ENCODE measurements at places on chromosomes 1 and 21. TPM values are rescaled to one million over a fixed set of nuclear protein-coding genes. Genes with fewer than 3 reads are reported as not detected.

- peaks cover 4% of the 10 kb centered on the region for H3K4me1 ChIP-seq
- H3K4me3 ChIP-seq: no peak overlapping the region
- no peak for DNase-seq
- H3K27me3 ChIP-seq: no peaks in the 10 kb centered on the region
- H3K36me3 ChIP-seq: no peaks in the 10 kb centered on the region
Observed at GRCh38 chr21:37564924-37565529, 198.5 kb downstream of the DYRK1A start.

DNA sequence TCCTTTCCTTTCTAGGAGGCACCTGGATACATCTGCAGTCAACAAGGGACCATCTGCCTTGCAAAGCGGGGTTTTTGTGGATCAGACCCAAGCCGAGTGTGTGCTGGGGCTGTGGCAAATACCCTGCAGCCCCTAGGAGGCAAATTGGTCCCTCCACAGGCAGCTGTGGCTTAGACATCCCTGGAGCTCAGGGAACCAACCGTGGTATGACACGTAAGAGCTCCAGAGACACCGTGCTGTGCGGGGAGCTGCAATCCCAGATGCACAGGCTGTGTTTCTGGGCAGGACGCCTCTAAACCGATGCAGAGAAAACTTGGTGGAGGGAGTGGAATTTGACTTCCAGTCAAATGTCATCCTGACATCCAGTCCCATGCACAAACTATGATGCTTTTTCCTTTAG is 141.5 kb downstream of the KAZN start:
- H3K36me3 ChIP-seq: no peaks in the 10 kb centered on the region
- no peaks in the 10 kb centered on the region for H3K4me1 ChIP-seq
- DNase-seq: no peak
- H3K4me3 ChIP-seq: no peak overlapping the region
- no peak overlapping the region for H3K27ac ChIP-seq

- H3K4me3 ChIP-seq: no peak overlapping the region
- no peaks in the 10 kb centered on the region for H3K27me3 ChIP-seq
- H3K36me3 ChIP-seq: no peaks in the 10 kb centered on the region
- peaks cover 4% of the 10 kb centered on the region for H3K4me1 ChIP-seq
- H3K27ac ChIP-seq: no peak overlapping the region
Observed at GRCh38 chr1:36301220-36301619, 4.9 kb upstream of the SH3D21 start.

- peaks cover 4% of the 10 kb centered on the region for H3K4me1 ChIP-seq
- H3K4me3 ChIP-seq: peak overlapping the region; percentile 74
- no peaks in the 10 kb centered on the region for H3K36me3 ChIP-seq
Observed at GRCh38 chr1:156740237-156740740, 599 bp downstream of the MRPL24 start.

GRCh38 chr1:1832820-1833219 is 54.5 kb upstream of the NADK start:
- H3K36me3 ChIP-seq: no peaks in the 10 kb centered on the region
- no peak for DNase-seq
- no peaks in the 10 kb centered on the region for H3K27me3 ChIP-seq
- H3K27ac ChIP-seq: no peak overlapping the region

DNA sequence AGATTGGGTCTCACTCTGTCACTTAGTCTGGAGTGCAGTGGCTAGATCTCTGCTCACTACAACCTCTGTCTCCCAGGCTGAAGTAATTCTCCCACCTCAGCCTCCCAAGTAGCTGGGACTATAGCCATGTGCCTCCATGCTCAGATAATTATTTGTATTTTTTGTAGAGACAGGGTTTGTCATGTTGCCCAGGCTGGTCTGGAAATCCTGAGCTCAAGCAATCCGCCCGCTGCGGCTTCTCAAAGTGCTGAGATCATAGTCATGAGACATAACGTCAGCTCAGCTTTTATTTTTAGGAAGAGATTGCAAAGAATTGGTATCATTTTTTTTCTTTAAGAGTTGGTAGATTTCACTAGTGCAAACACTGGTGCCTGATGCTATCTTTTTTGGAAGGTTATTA is 244.9 kb downstream of the DSCAM start:
- no peak overlapping the region for H3K4me3 ChIP-seq
- no peak overlapping the region for H3K27ac ChIP-seq
- H3K4me1 ChIP-seq: no peaks in the 10 kb centered on the region

DNA sequence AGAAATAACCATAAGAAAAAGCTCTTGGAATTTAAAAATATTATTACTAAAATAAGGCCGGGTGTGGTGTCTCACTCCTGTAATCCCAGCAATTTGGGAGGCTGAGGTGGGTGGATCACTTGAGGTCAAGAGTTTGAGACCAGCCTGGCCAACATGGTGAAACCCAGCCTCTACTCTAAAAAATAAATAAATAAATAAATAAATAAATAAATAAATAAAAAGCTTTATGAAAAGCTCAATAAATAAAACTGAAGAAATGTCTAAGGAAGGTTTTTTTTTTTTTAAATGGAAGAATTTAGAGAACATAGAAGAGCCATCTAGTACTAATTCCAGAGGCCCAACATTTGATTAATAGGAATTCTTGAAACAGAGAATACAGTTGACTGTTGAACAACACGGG is 249.1 kb upstream of the PROX1 start:
- H3K27me3 ChIP-seq: no peaks in the 10 kb centered on the region
- no peak overlapping the region for H3K27ac ChIP-seq
- H3K4me3 ChIP-seq: no peak overlapping the region

- H3K27me3 ChIP-seq: no peaks in the 10 kb centered on the region
- H3K4me1 ChIP-seq: no peaks in the 10 kb centered on the region
- no peaks in the 10 kb centered on the region for H3K36me3 ChIP-seq
- no peak for DNase-seq
- no peak overlapping the region for H3K27ac ChIP-seq
Observed at GRCh38 chr1:244545511-244545910, 84.4 kb downstream of the CATSPERE start.

DNA sequence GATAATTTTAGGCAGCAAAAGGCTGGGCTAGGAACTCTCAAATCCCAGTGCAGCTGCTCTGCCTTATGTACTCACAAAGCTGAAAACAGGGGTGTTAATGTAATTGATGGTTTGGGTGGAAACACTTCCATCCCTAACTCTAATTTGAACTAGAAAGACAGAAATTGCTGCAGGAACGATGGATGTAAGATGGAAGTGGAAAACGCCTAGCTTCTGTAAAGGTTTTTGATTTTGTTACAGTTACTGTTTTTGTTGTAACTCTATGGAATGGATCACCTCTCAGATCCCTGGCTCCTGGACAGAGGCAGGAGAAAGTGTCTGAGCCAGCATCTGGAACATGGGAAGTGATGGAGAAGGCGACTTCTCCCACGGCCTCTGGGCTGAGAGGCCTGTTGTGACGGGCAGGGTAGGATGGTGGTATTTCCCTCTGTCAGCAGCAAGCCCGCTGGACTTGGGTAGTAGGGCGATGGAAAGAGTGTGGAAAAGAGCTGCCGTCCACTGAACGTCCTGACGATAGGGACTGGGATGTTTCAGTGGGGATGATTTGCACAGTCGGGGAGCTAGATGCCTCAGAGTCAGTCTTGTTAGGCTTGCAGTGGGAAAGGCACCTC is 1.6 kb downstream of the TRAF5 start:
- H3K4me3 ChIP-seq: peak overlapping the region; percentile 80
- no peak overlapping the region for H3K27ac ChIP-seq
- H3K36me3 ChIP-seq: no peaks in the 10 kb centered on the region

DNA sequence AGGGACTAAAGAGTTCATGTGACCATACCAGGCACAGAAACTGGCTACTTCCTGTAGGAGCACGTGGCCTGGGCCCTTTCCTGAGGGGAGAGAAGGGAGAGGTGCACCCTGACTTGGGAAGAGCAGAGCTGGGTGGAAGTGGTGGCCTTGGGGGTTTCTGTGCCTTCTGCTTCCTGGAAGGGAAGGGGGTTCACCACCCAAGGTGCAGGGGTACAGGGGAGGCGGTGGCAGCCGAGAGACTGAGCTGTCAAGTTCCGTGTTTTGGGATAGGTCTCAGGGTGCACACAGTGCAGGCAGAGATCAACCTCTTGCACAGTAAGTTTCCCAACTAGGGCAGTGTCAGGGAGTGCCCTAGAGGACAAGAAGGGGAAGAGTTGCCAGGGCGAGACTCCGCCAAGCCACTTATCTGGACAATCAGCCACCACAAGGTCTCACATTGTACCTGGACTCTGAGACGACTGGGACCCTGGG is 10.1 kb downstream of the HECTD3 start:
- no peak for DNase-seq
- H3K36me3 ChIP-seq: no peaks in the 10 kb centered on the region
- H3K4me1 ChIP-seq: no peaks in the 10 kb centered on the region
- no peak overlapping the region for H3K27ac ChIP-seq
- H3K27me3 ChIP-seq: no peaks in the 10 kb centered on the region

DNA sequence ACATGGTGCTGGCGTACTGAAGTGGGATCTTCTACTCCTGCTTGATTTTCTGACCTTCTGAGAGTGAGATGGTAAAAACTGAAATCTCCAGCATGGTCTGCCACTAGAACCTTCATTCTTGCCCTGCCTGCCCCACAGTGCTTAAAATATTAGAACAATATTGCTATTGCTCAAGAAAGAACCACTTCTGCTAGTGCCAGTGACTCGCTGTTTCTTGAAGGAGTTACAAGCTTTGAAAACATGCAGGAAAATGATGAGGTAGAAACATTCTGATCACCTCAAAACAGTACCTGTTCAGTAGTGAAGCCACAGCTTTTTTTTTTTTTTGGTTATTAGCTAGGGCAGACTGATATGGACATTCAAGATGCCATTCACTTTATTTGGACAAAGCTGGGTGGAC is 95.3 kb downstream of the BACH1 start:
- H3K4me1 ChIP-seq: no peaks in the 10 kb centered on the region
- H3K36me3 ChIP-seq: no peaks in the 10 kb centered on the region
- no peaks in the 10 kb centered on the region for H3K27me3 ChIP-seq
- no peak overlapping the region for H3K27ac ChIP-seq
- DNase-seq: no peak

DNA sequence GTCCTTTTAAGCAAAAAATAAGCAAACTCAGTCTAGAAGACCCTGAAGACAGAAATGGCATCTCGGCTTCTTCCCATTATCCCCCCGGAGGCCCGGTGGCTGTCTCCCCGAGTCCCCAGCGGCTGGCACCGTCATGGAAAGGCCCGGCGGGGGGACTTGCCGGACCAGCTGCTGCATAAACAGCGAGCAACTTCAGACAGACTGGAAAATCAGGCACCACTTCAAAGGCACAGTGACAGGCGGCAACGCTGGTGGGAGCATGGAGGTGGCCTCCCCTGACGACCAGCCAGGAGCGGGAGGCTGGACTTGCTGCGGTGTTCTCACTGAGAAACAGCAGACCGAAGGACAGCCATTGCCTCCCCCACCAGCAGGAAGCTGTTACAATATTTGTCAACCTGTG is 18.4 kb upstream of the C1QA start:
- no peak overlapping the region for H3K4me3 ChIP-seq
- no peaks in the 10 kb centered on the region for H3K4me1 ChIP-seq
- H3K27ac ChIP-seq: no peak overlapping the region
- no peak for DNase-seq
- no peaks in the 10 kb centered on the region for H3K27me3 ChIP-seq

DNA sequence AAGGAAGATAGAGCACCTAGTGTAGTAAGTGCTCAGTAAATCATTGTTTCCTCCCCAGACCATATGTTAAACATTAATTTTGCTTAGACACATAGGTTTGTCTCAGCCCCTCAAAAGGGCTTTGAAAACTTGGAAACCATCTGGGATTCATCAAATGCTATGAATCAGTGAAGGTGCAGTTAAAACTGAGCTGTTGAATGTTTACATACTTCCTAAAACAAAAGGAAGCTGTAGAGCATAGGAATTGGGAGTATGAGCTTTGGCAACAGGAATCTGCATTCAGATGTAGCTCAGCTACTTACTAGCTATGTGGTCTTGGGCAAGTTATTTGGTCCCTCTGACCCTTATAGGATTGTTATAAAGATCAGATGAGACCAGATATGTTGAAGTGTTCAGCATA is 18.7 kb upstream of the PODN start:
- no peaks in the 10 kb centered on the region for H3K27me3 ChIP-seq
- no peak overlapping the region for H3K27ac ChIP-seq
- no peak overlapping the region for H3K4me3 ChIP-seq
- H3K36me3 ChIP-seq: no peaks in the 10 kb centered on the region
- peaks cover 5% of the 10 kb centered on the region for H3K4me1 ChIP-seq

GRCh38 chr1:148161053-148161901 is 9.2 kb upstream of the NBPF11 start:
- no peak for DNase-seq
- no peaks in the 10 kb centered on the region for H3K27me3 ChIP-seq
- no peaks in the 10 kb centered on the region for H3K4me1 ChIP-seq
- H3K27ac ChIP-seq: no peak overlapping the region
- H3K4me3 ChIP-seq: no peak overlapping the region

DNA sequence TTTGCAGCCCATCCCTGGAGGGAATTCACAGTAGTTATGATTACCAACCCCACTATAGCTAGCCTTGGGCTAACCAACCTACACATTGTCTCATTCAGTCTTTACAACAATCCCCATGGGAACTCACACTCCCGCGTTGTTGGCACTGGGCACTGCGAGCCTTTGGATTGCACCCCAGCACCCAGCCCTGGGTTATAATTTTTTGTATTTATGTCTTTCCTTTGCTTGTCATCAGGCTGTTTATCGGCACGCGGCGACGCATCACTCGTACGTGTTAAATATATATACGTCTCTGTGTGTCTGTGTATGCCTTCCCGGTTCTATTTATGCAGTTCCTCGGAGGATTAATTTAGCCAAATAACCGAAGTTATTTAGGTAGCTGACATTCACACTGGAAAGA is 47.2 kb upstream of the IGSF21 start:
- no peak for DNase-seq
- H3K36me3 ChIP-seq: no peaks in the 10 kb centered on the region
- no peak overlapping the region for H3K27ac ChIP-seq
- H3K27me3 ChIP-seq: no peaks in the 10 kb centered on the region
- no peaks in the 10 kb centered on the region for H3K4me1 ChIP-seq

- no peaks in the 10 kb centered on the region for H3K4me1 ChIP-seq
- H3K27ac ChIP-seq: no peak overlapping the region
- H3K4me3 ChIP-seq: no peak overlapping the region
Observed at GRCh38 chr1:236576004-236576403, 28.3 kb downstream of the HEATR1 start.

DNA sequence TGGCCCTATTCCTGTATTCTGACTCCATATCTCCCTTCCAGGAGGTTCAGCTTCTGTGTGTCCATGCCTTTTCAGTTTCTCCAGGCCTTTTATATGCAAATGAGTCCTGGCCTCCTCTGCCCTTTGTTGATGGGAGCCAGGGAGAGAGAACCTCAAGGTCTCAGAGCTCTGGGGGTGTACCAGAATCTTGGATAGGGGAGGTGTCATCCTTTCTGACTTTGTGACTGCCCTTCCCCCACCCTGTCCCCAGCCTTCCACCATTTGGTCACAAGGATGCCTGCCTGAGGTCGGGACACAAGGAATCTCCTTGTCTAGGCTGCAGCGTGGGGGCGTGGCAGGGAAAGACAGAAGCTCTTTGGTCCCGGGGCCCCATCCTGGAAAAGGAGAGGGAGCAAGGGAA is 18.6 kb downstream of the LURAP1 start:
- H3K4me3 ChIP-seq: no peak overlapping the region
- no peaks in the 10 kb centered on the region for H3K27me3 ChIP-seq
- no peak for DNase-seq
- H3K4me1 ChIP-seq: no peaks in the 10 kb centered on the region
- no peaks in the 10 kb centered on the region for H3K36me3 ChIP-seq
- H3K27ac ChIP-seq: no peak overlapping the region

GRCh38 chr1:161480381-161481035 is 24.7 kb upstream of the FCGR2A start:
- H3K4me1 ChIP-seq: no peaks in the 10 kb centered on the region
- H3K27ac ChIP-seq: no peak overlapping the region
- DNase-seq: no peak

The ELF3 gene
- total RNA-seq: 27.7 TPM

The UBASH3A gene
- not detected for total RNA-seq

The PERM1 gene
- total RNA-seq: 0.32 TPM

The RIPK4 gene
- 0.18 TPM for total RNA-seq

The CYP2J2 gene
- not detected for total RNA-seq

The CYP4X1 gene
- total RNA-seq: 0.77 TPM

The IL19 gene
- not detected for total RNA-seq
